Iris pigment epithelial cell (primary cell): ENCODE measurements at places on chromosomes 7 and 10.

GRCh38 chr10:100625816-100626215, 90.1 kb downstream of the HIF1AN start:
- DNase-seq, result no peak

- DNase-seq, result no peak
Measured at GRCh38 chr10:132301371-132302330, 6.1 kb downstream of the STK32C start.

DNA sequence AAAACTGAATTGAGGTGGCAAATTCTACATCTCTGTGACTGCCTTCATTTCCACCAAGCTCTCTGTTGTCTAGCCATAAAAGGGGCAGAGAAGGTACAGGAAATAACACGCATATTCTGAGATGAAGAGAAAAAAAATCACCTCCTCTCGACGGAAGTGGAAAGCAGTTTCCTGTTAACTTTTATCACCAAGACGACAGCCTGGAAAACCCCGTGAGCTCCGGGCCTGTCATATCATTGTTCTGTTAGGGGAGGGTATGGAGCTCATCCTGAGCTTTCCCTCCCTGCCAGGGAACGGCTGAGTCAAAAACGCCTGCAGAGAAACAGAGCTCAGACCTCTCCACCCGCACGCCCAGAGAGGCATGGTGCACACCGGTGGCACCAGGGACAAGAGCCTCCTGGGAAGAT, 200.3 kb downstream of the PRPF18 start:
- peak; percentile 85 for DNase-seq

DNA sequence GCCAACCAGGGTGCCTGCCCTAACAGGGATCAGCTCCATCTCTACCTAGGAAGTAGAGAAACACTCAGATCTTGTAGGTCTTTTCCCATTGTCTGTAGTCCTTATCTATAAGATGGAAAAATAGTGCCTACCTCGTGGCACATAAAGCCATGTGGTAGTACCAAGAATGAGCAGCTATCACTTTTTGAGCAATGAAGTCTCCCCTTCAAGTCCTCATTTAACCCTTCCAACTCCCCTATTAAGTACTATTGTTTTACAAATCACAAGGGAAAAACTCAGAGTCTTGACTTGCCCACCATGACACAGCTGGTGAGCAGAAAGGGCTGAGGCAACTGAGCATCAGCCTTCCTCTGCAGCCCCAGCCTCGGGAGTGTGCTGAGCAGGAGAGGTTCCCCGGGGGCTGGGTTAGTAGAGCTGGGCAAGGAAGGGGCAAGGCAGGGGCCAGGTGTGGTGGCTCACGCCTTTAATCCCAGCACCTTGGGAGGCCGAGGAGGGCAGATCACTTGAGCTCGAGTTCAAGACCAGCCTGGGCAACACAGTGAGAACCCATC, 3.3 kb downstream of the FRAT2 start:
- no peak for DNase-seq

DNA sequence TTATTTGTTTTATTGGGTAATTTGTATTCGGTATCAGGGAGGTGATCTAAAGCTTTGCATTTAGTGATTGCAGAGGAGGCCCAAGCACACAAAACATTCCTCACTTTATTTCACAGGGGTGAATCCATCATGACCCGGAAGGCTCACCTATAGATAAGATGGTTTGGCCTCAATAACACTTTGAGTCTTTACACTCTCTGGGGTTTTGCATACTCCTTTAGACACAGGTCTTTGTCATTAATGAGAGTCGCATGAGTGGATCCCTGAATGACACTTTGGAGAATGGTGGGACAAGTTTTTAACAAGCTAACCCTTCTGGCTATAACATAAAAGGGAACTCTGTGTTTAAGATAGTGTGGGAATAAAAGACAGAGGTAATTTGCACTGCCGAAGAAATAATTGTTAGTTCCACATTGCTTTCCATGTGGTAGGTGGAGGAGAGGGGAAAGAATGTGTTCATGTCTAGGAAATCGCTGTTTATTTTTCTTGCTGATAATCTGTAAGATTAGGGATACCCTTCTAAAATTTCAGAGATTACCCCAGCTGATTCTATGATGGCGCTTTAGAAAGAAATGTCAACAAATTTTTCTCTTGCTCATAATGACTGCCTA, 455.8 kb downstream of the TFEC start:
- no peak for DNase-seq

DNA sequence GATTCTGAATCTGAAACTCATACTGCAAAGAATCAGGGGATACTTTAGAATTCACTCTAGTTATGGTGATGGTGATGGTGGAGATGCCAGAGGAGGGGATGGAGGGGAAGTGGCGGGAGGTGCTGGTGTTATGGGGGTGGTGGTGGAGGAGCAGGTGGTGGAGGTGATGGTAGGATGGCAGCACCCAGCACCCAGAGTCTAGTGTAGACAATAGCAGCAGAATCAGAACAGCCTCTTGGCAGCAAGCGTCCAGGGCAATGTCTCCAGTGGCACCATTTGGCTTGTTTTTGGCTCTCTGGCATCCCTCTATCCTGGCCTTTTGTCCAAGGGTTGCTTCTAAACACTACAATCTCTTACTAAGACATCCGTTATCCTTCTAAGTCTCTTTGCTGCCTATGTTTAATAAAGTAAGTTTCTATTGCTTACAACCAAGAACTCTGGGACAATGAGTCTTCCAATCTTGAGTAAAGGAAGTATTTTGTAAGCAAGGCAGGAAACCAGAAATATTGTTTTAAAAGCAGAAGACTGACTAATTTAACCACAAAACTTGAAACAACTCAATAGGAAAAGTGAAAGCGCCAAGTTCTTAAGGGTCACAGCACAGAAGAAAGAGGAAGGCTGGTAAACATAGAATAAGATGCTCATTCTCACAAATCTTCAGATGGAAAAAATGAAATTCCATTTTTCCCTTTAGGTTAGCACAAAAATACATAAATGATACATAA, 42.4 kb upstream of the GDF10 start:
- DNase-seq, result peak; percentile 76

GRCh38 chr10:11593612-11594011, 17.8 kb downstream of the USP6NL start:
- DNase-seq, result no peak

- peak; percentile 24 for DNase-seq
Measured at GRCh38 chr7:151755131-151755801, 121.6 kb downstream of the PRKAG2 start.

DNA sequence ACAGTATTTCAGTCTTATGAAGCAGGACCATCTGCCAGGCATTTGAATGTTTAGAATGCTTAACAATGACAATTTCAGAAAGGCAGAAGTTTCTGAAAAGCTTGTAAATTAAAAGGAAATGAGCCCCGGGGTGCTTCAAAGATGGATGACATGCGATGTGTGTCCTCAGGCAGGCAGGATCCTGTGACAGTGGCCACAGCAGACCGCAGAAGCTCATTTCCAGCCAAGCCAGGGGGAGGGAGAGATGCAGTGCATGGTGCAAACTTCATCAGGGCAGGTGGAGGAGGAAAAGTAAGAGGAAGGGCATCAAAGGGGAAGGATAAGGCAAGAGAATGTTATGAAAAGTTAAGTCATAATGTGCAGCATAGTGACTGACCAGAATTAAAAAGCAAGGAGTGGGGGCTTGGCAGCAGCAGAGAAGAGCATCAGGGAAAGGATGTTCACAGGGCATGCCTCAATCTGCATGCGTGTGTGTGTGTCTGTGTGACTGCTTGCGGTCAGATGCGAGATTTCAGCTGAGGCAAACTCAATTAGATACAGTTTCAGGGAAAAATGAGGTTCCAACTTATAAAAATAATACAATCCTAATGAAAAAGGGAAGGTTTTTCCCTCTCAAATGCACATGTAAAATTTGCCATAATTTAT, 173.7 kb downstream of the COBL start:
- no peak for DNase-seq

GRCh38 chr10:15363031-15363430, 8.1 kb downstream of the FAM171A1 start:
- DNase-seq, result peak; percentile 34

- no peak for DNase-seq
Measured at GRCh38 chr7:417973-418601, 101.6 kb downstream of the PDGFA start.

DNA sequence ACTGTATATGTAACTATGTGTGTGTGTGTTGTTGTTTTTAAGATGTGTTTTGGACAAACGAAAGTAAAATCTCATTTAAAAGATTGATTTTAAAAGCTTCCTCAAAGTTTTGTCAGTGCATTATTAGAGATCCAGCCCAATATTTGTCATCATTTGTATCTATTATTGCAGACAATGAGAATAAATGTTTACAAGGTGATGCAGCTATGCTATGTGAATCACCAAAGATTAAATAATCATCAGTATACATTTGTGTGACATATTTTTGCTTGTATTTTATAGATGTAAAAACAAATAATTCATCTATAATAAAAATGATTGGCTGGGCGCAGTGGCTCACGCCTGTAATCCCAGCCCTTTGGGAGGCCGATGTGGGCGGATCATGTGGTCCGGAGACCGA, 35.3 kb upstream of the RTKN2 start:
- DNase-seq, result no peak
